ENCODE measurements at places on chromosomes 12 and 14.

DNA sequence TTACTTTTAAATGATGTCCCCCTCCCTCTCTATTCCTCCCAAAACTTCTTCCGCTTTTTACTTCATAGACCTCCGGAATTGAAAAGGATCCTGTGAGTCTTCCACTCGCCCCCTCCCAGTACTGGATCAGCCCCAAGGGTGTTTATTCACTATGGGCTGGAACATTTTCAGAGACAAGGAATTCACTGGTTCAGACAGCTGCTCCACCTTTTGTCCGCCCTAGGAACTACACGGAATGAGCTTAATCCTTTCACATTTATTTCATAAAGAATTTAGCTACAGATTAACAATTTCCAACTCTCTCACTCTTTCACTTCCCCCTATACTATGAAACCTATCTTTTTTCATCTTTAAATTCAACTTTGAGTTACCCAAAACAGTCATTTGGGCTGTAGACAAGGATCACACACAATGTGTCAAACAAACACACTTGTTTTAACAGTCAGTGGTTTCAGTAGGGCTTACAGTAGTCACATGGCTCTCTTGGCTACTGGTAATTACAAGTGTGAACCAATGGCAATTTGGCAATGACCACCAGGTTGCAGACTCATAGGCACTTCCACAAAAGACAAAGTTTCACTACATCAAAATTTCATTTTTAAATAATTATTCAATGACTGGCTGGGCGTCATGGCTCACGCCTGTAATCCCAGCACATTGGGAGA is 20.6 kb downstream of the CNIH1 start:
- no peak for DNase-seq

DNA sequence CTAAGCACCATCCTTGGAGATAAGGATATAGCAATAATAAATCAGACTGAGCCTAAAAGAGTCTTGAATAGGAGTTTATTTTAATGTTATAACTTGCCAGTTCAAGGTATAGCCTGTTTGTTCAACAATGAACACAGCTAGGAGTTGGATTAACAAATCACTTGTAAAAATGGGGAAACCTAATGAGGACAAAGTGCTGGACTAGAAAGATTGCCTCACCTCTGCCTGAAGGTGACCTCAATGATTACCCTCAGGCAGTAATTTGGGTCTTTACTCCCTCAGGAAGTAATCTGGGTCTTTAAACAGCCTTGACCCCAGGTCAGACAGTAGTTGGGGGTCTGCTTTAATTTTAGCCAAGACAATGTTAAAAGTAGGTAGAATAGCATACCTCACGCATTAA is 35.5 kb upstream of the CDKL1 start:
- DNase-seq, result no peak

DNA sequence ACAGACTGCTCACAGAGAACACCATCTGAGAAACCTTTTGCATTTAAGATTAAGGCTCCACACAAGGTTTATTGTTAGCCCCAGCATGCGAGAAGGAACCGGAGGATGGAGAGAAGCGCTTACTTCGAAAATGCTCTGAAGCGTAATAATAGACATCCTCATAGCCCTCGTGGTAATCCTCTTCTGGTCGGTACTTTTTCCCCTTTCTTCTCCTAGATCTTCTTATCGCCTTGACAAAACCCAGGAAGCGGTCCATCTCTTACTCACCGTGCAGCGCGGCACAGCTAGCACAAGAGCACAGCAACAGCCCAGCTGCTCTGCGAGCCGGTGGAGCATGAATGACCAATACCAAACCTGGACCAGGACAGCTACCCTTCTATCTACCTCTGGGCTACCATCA is 125.1 kb upstream of the GRIP1 start:
- no peak for DNase-seq

- no peak for DNase-seq
These were observed 258.4 kb upstream of the CRY1 start for GRCh38 chr12:107351713-107352112.

DNA sequence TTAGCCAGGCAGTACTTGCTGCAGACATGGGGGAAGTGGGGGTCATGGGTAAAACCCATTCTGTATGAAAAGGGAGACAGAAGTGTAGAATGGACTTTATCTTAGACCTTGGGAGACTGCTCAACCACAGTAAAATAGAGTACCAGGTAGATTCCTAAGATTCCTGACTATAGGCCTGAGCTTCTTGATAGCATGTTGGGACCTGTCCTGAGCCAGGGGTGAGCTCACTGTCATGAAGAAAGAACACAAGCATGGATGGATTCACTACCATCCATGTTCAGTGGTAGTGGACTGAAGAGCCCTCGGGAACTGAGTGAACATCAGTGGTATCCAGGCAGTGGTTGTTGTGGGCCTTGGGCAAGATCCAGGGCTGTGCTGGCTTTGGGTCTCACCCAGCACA is 1003.8 kb downstream of the TMTC2 start:
- no peak for DNase-seq

- DNase-seq, result no peak
These were observed 117.4 kb upstream of the SOX5 start for GRCh38 chr12:24066865-24067264.

- no peak for DNase-seq
These were observed 1.4 kb downstream of the DENND5B start for GRCh38 chr12:31589598-31589903.

DNA sequence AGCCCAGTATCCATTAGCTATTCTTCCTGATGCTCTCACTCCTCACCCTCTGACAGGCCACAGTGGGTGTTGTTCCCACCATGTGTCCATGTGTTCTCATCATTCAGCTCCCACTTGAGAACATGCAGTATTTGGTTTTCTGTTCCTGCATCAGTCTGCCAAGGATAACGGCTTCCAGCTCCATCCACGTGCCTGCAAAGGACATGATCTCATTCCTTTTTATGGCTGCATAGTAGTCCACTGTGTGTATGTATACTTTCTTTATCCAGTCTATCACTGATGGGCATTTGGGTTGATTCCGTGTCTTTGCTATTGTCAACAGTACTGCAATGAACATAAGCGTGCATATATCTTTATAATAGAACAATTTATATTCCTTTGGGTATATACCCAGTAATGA is 8.9 kb downstream of the ATG2B start:
- no peak for DNase-seq

GRCh38 chr12:29287622-29288021 is 93.3 kb downstream of the ERGIC2 start:
- no peak for DNase-seq

Data from effector CD4-positive, alpha-beta T cell (primary cell).